ENCODE measurements at places on chromosomes 6 and 20. TPM values are rescaled to one million over a fixed set of nuclear protein-coding genes. Genes with fewer than 3 reads are reported as not detected.

The RAET1G gene
- total RNA-seq, result not detected

- H3K27me3 ChIP-seq, result peaks cover 5% of the 10 kb centered on the region
- H3K36me3 ChIP-seq, result no peaks in the 10 kb centered on the region
- H3K4me3 ChIP-seq, result peak overlapping the region; percentile 30
Measured at GRCh38 chr6:39791311-39791710, 865 bp upstream of the DAAM2 start.

The KCNK15 gene
- total RNA-seq, result 0.39 TPM

GRCh38 chr20:51059862-51060261 lies 37.0 kb upstream of the KCNG1 start:
- no peak overlapping the region for H3K27ac ChIP-seq
- no peak for DNase-seq
- no peaks in the 10 kb centered on the region for H3K27me3 ChIP-seq
- H3K4me3 ChIP-seq, result no peak overlapping the region
- no peaks in the 10 kb centered on the region for H3K4me1 ChIP-seq

The PRKN gene
- total RNA-seq, result 2.0 TPM

DNA sequence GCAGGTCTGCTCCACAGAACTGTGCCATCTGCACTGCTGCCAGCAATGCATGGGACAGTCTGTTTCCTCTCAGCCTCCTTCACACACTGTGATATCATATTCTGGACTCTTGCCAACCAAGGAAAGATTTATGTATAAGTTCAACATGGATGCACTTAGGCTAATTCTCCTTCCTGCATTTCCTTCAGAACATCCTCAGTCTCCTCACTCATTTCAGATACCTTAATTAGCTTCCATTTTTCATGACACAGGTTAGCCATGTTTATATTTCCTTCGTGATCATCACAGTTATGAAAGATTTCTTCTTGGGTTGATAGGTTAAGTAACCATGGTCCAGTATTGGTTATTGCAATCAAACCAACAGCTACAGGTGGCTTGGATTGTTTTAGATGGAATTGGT lies 46.4 kb upstream of the DDR1 start:
- H3K4me3 ChIP-seq, result no peak overlapping the region
- no peak for DNase-seq
- no peaks in the 10 kb centered on the region for H3K27me3 ChIP-seq
- peak overlapping the region; percentile 9 for H3K27ac ChIP-seq
- H3K4me1 ChIP-seq, result peaks cover 4% of the 10 kb centered on the region

DNA sequence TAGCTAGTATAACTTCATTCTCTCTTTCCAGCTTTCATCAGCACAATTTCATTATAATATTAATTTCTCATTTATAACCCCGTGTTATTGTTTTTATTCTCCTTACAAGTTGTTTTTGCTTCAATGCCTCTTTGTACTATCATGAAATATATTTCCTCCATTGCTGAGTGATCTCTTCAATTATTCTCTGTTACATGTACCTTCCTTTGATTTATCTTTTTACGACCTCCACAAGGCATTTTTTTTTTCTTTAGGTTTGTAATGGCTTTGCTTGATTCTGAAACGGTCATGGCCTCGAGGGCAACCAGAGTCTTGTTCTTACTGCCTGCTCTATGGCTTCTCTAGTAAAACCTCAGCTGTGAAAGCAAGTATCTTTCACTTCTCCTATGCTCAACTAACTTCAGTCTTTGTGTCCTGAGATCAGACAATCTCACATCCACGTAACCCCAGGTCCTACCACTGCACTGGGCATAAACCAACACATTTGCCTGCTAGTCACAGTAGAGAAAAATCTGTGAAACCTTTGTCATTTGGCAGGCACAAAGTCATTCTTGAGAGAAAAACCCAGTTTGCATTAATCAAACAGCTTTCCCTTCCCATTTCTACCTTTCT lies 119.9 kb downstream of the UST start:
- H3K4me3 ChIP-seq, result no peak overlapping the region
- peaks cover 12% of the 10 kb centered on the region for H3K4me1 ChIP-seq
- H3K27ac ChIP-seq, result peak overlapping the region; percentile 52
- no peaks in the 10 kb centered on the region for H3K36me3 ChIP-seq

The FRMD1 gene
- total RNA-seq, result not detected

The PDYN gene
- 0.59 TPM for total RNA-seq

The TAAR2 gene
- not detected for total RNA-seq

The CCDC28A gene
- total RNA-seq, result 12.0 TPM

GRCh38 chr20:50038574-50038991 lies 55.8 kb downstream of the SNAI1 start:
- H3K4me1 ChIP-seq, result no peaks in the 10 kb centered on the region
- DNase-seq, result peak; percentile 46
- H3K27ac ChIP-seq, result no peak overlapping the region
- no peaks in the 10 kb centered on the region for H3K27me3 ChIP-seq

GRCh38 chr20:23121751-23122320 lies 35.7 kb upstream of the CD93 start:
- no peaks in the 10 kb centered on the region for H3K4me1 ChIP-seq
- no peaks in the 10 kb centered on the region for H3K36me3 ChIP-seq
- H3K4me3 ChIP-seq, result no peak overlapping the region
- no peaks in the 10 kb centered on the region for H3K27me3 ChIP-seq
- DNase-seq, result no peak
- H3K27ac ChIP-seq, result no peak overlapping the region

- no peak for DNase-seq
- H3K36me3 ChIP-seq, result no peaks in the 10 kb centered on the region
- H3K4me3 ChIP-seq, result no peak overlapping the region
- no peaks in the 10 kb centered on the region for H3K27me3 ChIP-seq
- no peaks in the 10 kb centered on the region for H3K4me1 ChIP-seq
Measured at GRCh38 chr20:51757226-51757625, 11.0 kb downstream of the ATP9A start.

GRCh38 chr20:38369389-38369788 lies 23.1 kb downstream of the LBP start:
- peak overlapping the region; percentile 25 for H3K4me3 ChIP-seq
- no peak overlapping the region for H3K27ac ChIP-seq

DNA sequence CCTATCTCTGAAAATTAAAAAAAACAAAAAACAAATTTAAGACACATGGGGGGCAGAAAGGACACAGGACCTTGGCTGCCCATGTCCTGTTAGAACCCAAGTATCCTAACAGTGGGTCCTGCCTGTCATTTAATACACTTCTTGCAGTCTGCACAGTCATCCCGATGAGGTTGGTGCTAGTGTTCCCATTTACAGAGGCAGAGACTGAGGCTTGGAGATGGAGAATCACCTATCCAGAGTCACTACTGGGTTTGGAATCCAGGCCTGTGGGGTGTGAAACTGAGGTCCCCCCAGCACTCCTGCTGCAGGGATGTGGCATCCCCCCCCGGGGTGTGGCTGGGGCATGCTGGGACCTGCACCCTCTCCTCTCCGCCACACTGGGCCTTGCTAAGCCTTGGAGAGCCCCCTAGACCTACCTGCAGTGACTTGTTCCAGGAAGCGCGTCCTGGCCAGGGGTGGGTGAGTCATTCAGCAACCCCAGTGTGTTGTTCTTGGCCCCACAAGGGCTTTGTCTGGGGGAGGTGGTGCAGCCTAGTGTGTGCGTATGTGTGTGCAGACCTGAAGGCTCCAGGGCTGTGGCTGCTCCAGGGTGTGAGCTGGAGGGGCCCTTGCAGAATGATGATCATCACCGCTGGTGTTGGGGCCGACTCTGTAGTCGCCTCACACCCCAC lies 49.7 kb downstream of the BCAS4 start:
- no peak overlapping the region for H3K4me3 ChIP-seq
- no peak overlapping the region for H3K27ac ChIP-seq
- no peak for DNase-seq
- H3K27me3 ChIP-seq, result no peaks in the 10 kb centered on the region
- peaks cover 4% of the 10 kb centered on the region for H3K36me3 ChIP-seq
- no peaks in the 10 kb centered on the region for H3K4me1 ChIP-seq

- no peaks in the 10 kb centered on the region for H3K36me3 ChIP-seq
- H3K27me3 ChIP-seq, result peaks cover 15% of the 10 kb centered on the region
- H3K4me3 ChIP-seq, result no peak overlapping the region
- no peaks in the 10 kb centered on the region for H3K4me1 ChIP-seq
Measured at GRCh38 chr6:17098538-17098937, 3.3 kb upstream of the STMND1 start.

- H3K4me3 ChIP-seq, result no peak overlapping the region
- H3K27ac ChIP-seq, result no peak overlapping the region
- no peaks in the 10 kb centered on the region for H3K36me3 ChIP-seq
- H3K4me1 ChIP-seq, result no peaks in the 10 kb centered on the region
- no peak for DNase-seq
- no peaks in the 10 kb centered on the region for H3K27me3 ChIP-seq
Measured at GRCh38 chr6:52590152-52590891, 13.5 kb upstream of the TRAM2 start.

DNA sequence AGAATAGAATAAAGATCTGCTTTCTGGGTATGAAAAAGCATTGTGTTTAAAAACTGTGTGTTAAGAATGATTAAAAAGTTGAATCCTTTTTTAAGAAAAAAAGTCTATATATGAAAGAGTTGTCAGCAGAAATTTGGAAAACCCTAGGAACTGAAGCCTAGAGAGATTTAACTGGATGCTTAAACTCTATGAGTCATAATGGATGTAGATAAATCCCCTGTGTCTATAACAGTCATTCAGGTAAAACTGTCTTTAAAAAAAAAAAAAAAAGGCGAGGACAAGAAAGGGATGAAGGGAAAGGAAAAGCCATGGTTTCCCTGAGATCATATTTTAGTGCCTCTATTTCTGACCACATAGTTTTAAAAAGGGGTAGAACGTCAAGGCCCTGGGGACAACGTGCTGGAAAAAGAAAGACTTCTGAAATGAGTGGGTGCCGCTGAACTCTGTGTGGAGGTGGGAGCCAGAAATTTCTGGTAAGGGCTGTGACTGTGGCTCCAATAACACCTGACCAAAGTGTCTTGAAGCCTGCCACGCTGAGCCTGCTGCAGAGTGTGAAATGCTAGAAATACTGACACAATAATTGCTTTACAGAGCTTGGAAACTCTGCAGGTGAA lies 302.6 kb upstream of the ARID1B start:
- H3K36me3 ChIP-seq, result no peaks in the 10 kb centered on the region
- no peak overlapping the region for H3K4me3 ChIP-seq
- no peak overlapping the region for H3K27ac ChIP-seq
- no peaks in the 10 kb centered on the region for H3K27me3 ChIP-seq
- H3K4me1 ChIP-seq, result no peaks in the 10 kb centered on the region
- DNase-seq, result no peak

The MYLK2 gene
- total RNA-seq, result 0.57 TPM

The C20orf204 gene
- total RNA-seq, result 1.3 TPM

- no peak for DNase-seq
- no peak overlapping the region for H3K4me3 ChIP-seq
- no peaks in the 10 kb centered on the region for H3K4me1 ChIP-seq
- H3K27me3 ChIP-seq, result no peaks in the 10 kb centered on the region
Measured at GRCh38 chr6:81933089-81933488, 180.6 kb upstream of the TENT5A start.

- no peaks in the 10 kb centered on the region for H3K4me1 ChIP-seq
- no peaks in the 10 kb centered on the region for H3K27me3 ChIP-seq
- no peak overlapping the region for H3K4me3 ChIP-seq
- no peaks in the 10 kb centered on the region for H3K36me3 ChIP-seq
- DNase-seq, result no peak
- H3K27ac ChIP-seq, result no peak overlapping the region
Measured at GRCh38 chr6:120992257-120992656, 342.0 kb downstream of the TBC1D32 start.

All from H9 (cell line).